ENCODE measurements at places on chromosomes 16 and 17.

DNA sequence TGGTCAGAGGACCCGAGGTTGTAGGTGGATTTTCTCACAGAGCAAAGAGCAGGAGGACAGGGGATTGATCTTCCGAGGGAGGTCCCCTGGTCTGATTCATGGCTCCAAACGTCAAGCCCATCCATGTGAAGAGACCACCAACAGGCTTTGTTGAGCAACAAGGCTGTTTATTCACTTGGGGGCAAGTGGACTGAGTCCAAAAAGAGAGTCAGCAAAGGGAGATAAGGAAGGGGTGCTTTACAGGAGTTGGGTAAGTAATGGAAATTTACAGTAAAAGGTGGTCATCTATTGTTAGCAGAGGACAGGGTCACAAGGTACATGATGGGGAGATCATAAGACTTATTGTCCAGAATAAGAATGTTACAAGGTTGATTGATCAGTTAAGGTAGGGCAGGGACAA, 2285.8 kb downstream of the TP53TG3F start:
- H3K4me1 ChIP-seq, result 0 out of 2 replicates have a peak, but pooled peaks cover 2% of the 10 kb centered on the region
- H3K4me3 ChIP-seq, result peak overlapping the region; percentile 21
- no peaks in the 10 kb centered on the region for H3K27me3 ChIP-seq
- no peak for DNase-seq
- peak overlapping the region; percentile 52 for H3K27ac ChIP-seq

DNA sequence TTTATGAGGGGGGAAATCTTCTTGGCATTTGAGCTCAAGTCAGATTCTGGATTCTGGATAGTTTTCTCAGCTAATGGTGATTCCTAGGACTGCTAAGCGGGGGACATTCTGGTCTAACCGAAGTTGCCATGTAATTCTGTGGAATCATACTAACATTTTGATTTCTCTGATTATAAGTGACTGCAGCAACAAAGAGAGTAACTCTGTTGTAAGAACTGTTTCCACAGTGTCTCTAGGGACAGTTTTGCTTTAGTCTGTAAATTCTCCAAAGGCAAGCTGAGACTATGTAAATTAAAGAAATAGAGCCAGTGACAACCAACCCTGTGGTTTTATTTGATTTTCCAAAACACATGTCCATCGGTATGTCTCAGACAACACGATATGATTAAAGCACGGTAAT, 286.2 kb downstream of the IRX3 start:
- H3K36me3 ChIP-seq, result no peaks in the 10 kb centered on the region
- no peak overlapping the region for H3K4me3 ChIP-seq
- no peaks in the 10 kb centered on the region for H3K4me1 ChIP-seq

- H3K36me3 ChIP-seq, result no peaks in the 10 kb centered on the region
- H3K27ac ChIP-seq, result peak overlapping the region; percentile 4
- DNase-seq, result no peak
- H3K4me1 ChIP-seq, result peaks cover 15% of the 10 kb centered on the region
- no peak overlapping the region for H3K4me3 ChIP-seq
- no peaks in the 10 kb centered on the region for H3K27me3 ChIP-seq
These were observed 37.4 kb downstream of the ARSG start for GRCh38 chr17:68328676-68329075.

GRCh38 chr17:81500047-81500446, 12.6 kb downstream of the ACTG1 start:
- no peaks in the 10 kb centered on the region for H3K27me3 ChIP-seq
- H3K27ac ChIP-seq, result no peak overlapping the region
- H3K4me1 ChIP-seq, result peaks cover 2% of the 10 kb centered on the region

- no peak overlapping the region for H3K4me3 ChIP-seq
- H3K36me3 ChIP-seq, result no peaks in the 10 kb centered on the region
- no peak for DNase-seq
- peak overlapping the region; percentile 42 for H3K27ac ChIP-seq
These were observed 55.7 kb upstream of the HAS3 start for GRCh38 chr16:69049603-69050375.

GRCh38 chr16:1496464-1496863, 3.3 kb downstream of the TELO2 start:
- peaks cover 10% of the 10 kb centered on the region for H3K4me1 ChIP-seq
- H3K27ac ChIP-seq, result no peak overlapping the region
- H3K27me3 ChIP-seq, result no peaks in the 10 kb centered on the region
- DNase-seq, result no peak

GRCh38 chr16:23699100-23699499, 13.9 kb downstream of the ERN2 start:
- no peak overlapping the region for H3K4me3 ChIP-seq
- DNase-seq, result peak; percentile 59
- no peaks in the 10 kb centered on the region for H3K36me3 ChIP-seq
- H3K4me1 ChIP-seq, result peaks cover 12% of the 10 kb centered on the region

DNA sequence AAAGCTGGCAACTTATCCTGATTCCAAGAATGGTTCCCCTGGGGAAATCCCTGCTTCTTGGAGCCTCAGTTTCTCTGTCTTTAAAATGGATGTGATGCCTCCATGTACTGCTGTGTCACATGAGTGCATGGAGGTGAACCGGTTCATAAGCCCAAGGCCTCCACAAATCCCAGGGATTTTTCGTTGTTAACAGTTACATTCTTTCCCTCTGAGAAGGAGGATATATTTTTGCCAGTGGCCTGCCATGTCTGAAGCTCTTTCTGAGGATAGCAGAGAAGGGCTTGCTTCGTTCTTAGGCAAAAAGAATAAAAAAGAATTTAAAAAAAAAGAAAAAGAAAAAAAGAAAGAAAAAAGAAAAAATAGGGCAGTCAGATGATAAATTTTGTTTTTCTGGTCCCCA, 52.2 kb upstream of the CIBAR2 start:
- H3K4me3 ChIP-seq, result no peak overlapping the region
- H3K27me3 ChIP-seq, result no peaks in the 10 kb centered on the region
- DNase-seq, result no peak
- H3K4me1 ChIP-seq, result peaks cover 11% of the 10 kb centered on the region
- H3K36me3 ChIP-seq, result no peaks in the 10 kb centered on the region

DNA sequence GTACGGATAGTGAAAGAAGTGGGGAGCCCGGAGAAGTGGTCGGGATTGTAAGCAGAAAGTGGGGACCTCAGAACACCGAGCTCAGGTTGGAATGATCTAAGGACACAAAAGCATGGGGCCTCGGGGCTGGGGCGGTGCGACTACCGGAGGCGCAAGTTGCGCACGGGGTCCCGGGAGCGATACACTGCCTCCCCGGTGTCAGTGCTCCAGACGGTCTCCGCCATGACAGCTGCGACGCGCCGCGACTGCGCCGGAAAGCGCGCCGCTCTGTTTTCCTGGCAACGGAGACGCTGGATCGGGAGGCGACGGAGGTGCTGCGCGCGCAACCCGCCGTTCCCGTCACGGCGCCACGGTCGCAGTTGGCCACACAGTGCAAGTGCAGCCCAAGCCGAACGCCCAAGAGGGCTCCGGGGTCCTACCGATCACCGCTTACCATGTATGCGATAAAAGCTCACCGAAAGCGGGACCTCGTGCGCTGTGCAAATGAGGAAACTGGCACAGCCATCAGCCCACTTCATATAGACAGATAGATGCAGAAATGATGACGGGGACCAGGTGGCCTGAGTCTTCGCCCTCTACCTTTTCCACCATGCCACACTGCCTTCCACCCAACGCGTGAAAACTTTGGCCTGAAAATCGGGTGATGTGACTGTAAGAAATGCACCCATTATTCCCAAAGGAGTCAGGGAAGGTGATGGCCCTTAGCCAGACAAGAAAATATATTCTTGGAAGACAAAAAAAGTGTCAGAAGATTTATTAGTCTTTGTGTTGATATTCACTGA, at the start of gene MKS1:
Gene MKS1 (minus strand): TSS at position 249 of the 782 bp plus-strand sequence. CDS start 25 bp downstream, at position 224.
- H3K27ac ChIP-seq, result peak within 1 kb of the TSS; percentile 30
- DNase-seq, result peak; percentile 87
- peaks cover 8% of the 10 kb centered on the region for H3K4me1 ChIP-seq
- H3K27me3 ChIP-seq, result no peaks in the 10 kb centered on the region
- H3K36me3 ChIP-seq, result no peaks in the 10 kb centered on the region
- H3K4me3 ChIP-seq, result peak within 1 kb of the TSS; percentile 66

- peak overlapping the region; percentile 25 for H3K4me3 ChIP-seq
- H3K4me1 ChIP-seq, result peaks cover 61% of the 10 kb centered on the region
- no peaks in the 10 kb centered on the region for H3K36me3 ChIP-seq
- H3K27me3 ChIP-seq, result no peaks in the 10 kb centered on the region
These were observed 3.1 kb downstream of the NPW start for GRCh38 chr16:2022723-2023091.

DNA sequence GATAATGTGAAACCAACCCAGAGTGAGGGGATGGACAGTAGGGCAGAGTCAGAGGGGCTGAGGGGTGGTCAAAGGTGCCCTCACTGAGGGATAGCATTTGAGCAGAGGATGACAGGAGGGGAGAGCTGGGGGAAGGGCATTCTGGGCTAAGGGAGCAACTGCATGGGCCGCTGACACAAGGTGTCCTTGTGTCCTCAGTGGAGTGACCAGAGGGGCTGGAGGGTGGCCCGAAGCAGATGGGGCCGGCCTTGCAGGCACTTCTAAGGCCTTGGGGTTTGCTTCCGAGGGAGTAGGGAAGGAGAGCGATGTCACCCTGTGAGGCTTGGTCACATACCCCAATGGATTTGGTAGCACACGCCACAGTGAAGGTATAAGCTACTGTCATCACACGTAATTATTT, 10.0 kb downstream of the NUBP1 start:
- H3K27me3 ChIP-seq, result no peaks in the 10 kb centered on the region
- H3K36me3 ChIP-seq, result peaks cover 2% of the 10 kb centered on the region
- H3K27ac ChIP-seq, result no peak overlapping the region

GRCh38 chr16:21990381-21990944, 10.5 kb downstream of the PDZD9 start:
- no peak overlapping the region for H3K4me3 ChIP-seq
- H3K27ac ChIP-seq, result no peak overlapping the region
- no peak for DNase-seq
- H3K27me3 ChIP-seq, result no peaks in the 10 kb centered on the region
- peaks cover 22% of the 10 kb centered on the region for H3K4me1 ChIP-seq

GRCh38 chr17:73522107-73522506, 122.1 kb downstream of the SDK2 start:
- no peaks in the 10 kb centered on the region for H3K4me1 ChIP-seq
- no peak for DNase-seq
- H3K36me3 ChIP-seq, result no peaks in the 10 kb centered on the region

DNA sequence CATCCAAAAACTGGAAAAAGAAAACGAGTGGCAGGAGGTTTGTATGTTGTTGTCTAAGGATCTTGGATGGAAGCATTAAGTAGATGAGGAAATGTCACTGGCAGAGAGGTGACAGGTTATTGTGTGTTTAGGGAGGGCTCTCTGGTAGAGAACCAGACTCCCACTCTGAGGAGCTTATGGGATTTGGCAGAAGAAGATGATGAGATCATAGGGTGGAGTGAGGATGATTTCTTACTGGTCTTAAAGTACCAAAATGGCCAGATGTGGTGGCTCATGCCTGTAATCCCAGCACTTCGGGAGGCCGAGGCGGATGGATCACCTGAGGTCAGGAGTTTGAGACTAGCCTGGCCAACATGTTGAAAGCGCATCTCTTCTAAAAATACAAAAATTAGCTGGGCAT, 9.0 kb downstream of the WWOX start:
- H3K36me3 ChIP-seq, result no peaks in the 10 kb centered on the region
- H3K4me1 ChIP-seq, result no peaks in the 10 kb centered on the region
- no peak overlapping the region for H3K4me3 ChIP-seq

DNA sequence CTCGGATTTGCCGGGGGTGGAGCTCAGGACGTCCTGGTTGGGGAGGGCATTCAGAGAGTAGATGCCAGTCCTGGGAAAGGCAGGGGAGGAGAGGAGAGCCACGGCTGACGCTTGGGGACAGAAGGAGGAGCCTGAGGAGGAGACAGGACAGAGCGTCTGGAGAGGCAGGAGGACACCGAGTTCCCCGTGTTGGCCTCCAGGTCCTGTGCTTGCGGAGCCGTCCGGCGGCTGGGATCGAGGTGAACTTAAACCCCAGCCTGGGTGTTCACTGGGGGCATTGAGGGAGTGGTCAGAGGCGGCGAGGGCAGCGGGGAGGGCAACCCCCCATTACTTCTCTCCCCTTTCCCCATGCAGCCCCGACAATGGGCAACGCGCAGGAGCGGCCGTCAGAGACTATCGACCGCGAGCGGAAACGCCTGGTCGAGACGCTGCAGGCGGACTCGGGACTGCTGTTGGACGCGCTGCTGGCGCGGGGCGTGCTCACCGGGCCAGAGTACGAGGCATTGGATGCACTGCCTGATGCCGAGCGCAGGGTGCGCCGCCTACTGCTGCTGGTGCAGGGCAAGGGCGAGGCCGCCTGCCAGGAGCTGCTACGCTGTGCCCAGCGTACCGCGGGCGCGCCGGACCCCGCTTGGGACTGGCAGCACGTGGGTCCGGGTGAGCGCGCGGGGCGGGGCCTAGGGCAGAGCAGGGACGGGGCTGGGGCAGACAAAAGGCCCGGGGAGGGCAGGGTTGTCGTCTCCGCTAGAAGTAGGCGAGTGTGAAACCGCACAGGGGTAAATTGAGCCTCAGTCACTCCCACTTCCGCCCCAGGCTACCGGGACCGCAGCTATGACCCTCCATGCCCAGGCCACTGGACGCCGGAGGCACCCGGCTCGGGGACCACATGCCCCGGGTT, 3.7 kb downstream of the NOL3 start:
- H3K27ac ChIP-seq, result peak overlapping the region; percentile 97
- H3K36me3 ChIP-seq, result 0 out of 2 replicates have a peak, but pooled peaks cover 6% of the 10 kb centered on the region
- peak overlapping the region; percentile 70 for H3K4me3 ChIP-seq
- H3K27me3 ChIP-seq, result no peaks in the 10 kb centered on the region

DNA sequence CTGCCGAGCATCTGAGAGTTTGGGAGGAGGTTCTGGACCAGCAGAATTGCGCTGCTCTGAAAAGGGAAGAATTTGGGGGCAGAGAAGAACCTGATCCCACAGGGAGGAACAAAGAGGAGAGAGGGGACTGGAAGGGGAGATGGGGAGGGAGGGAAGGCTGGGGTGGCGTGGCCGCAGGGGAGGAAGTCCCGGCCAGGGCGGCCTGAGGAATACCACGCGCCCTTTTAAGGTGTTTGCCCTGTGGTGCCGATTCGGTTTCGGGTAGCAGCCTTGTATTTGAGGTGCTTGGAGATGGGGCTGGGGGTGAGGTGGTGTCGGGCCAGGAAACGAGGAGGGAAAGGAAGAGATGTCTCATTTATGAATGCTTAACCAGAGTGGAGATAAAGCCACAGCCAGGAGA, 51.3 kb downstream of the AKAP1 start:
- no peaks in the 10 kb centered on the region for H3K36me3 ChIP-seq
- H3K4me3 ChIP-seq, result no peak overlapping the region
- no peaks in the 10 kb centered on the region for H3K27me3 ChIP-seq
- H3K4me1 ChIP-seq, result no peaks in the 10 kb centered on the region
- H3K27ac ChIP-seq, result no peak overlapping the region
- no peak for DNase-seq

- DNase-seq, result no peak
- no peaks in the 10 kb centered on the region for H3K27me3 ChIP-seq
- no peak overlapping the region for H3K27ac ChIP-seq
- H3K4me3 ChIP-seq, result no peak overlapping the region
- no peaks in the 10 kb centered on the region for H3K36me3 ChIP-seq
These were observed 60.2 kb downstream of the WWP2 start for GRCh38 chr16:69822174-69822935.

DNA sequence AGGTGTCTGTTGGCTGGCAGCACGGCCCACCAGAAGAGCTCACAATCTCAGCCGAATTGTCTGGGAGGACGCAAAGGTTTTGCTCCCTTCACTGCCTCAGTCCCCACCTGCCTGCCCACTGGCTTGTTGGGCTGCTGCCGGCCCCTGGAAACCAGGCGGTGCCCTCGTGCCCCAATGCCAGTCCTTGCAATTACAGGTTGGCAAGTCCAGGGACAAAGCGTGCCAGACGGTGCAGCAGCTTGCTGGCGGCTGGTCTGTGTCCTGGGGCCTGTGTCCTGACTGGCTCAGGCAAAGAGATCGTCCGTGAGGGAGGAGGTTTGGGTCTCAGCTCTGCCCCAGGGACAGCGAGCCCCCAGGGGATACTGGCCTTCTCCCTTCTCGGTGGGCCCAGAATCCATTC, 24.6 kb upstream of the SPNS2 start:
- no peaks in the 10 kb centered on the region for H3K27me3 ChIP-seq
- no peak overlapping the region for H3K27ac ChIP-seq
- no peaks in the 10 kb centered on the region for H3K36me3 ChIP-seq
- DNase-seq, result no peak
- no peak overlapping the region for H3K4me3 ChIP-seq

All from HCT116 (cell line).